ENCODE measurements at places on chromosomes 5 and 9.

- no peak for DNase-seq
Observed at GRCh38 chr9:113503613-113504211, 40.2 kb downstream of the RGS3 start.

DNA sequence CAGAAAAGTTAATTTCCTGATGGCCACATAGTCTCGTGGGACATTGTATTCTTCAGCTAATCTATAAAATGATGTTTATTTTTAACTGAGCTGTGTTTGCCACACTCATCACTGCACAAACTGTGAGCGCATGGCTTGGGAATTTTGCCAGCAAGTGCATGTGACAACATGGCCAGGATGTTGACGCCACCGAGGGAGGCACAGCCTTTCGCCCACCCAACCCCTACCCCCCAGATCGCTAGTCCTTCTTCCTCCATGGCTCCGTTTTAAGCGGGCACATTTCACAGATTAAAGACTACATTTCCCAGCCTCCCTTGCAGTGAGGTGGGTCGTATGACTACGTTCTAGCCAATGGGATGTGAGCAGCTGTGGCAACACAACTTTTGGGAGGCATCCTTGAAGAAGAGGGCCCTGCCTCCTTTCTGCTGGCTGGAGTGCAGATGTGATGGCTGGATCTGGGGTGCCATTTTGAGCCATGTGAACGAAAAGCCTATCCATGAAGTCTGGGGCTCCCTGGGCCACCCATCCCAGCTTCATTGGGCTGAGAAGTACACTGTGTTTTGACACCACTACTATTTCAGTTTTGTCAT, 7.9 kb downstream of the NRARP start:
- DNase-seq, result no peak

- DNase-seq, result no peak
Observed at GRCh38 chr9:3879315-3879714, 353.5 kb upstream of the RFX3 start.

GRCh38 chr5:58927181-58927580, 344.3 kb downstream of the RAB3C start:
- no peak for DNase-seq

- DNase-seq, result no peak
Observed at GRCh38 chr5:155996123-155996522, 330.8 kb upstream of the SGCD start.

DNA sequence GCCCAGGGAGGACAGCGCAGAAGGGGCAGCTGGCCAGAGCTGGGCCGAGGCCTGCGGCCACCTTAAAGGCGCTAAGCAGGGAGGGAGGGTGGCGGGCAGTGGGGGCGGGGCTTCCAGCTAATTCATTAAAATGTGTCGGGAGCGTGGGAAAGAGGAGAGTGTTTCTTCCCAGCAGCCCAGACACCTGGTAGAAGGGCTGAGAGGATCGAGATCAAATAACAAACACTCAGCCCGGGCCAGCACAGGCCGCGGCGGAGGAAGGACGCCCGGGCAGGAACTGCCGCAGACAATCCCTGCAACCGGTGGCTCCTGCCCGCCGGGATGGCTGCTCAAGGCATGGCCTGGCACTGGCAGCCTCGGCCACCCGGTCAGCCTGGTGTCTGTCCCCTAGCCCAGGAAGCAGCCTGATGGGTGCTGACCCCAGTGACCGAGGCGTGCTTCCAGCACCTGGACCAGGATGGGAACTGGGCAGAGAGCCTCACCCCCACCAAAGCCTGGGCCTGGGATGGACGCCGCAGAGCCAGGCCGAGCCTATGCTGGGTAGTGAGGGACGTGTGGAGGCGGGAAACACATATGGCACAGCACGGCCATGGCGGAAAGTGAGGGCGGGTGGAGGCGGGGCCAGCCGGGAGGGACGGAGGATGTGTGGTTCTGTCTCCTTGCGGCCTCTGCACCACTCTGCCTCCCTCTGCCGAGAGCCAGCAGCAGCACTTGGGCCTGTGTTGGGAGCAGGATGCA, 3.2 kb upstream of the NRARP start:
- peak; percentile 65 for DNase-seq

GRCh38 chr9:123952641-123953495, 22.9 kb upstream of the DENND1A start:
- no peak for DNase-seq

All from stimulated activated CD4-positive, alpha-beta T cell treated with anti-CD3 and anti-CD28 coated beads, Interleukin-4, amount 100 ng/mL, for 48 hours (primary cell).